ENCODE measurements at places on chromosomes 2 and 18.

GRCh38 chr18:36634573-36635216 lies 194.1 kb downstream of the TPGS2 start:
- H3K27me3 ChIP-seq: no peaks in the 10 kb centered on the region
- H3K4me1 ChIP-seq: no peaks in the 10 kb centered on the region
- H3K4me3 ChIP-seq: no peak overlapping the region
- no peak overlapping the region for H3K27ac ChIP-seq
- H3K36me3 ChIP-seq: no peaks in the 10 kb centered on the region

- no peaks in the 10 kb centered on the region for H3K4me1 ChIP-seq
- no peak overlapping the region for H3K27ac ChIP-seq
- no peak overlapping the region for H3K4me3 ChIP-seq
- H3K27me3 ChIP-seq: no peaks in the 10 kb centered on the region
Observed at GRCh38 chr2:241852981-241853631, 5.6 kb downstream of the PDCD1 start.

DNA sequence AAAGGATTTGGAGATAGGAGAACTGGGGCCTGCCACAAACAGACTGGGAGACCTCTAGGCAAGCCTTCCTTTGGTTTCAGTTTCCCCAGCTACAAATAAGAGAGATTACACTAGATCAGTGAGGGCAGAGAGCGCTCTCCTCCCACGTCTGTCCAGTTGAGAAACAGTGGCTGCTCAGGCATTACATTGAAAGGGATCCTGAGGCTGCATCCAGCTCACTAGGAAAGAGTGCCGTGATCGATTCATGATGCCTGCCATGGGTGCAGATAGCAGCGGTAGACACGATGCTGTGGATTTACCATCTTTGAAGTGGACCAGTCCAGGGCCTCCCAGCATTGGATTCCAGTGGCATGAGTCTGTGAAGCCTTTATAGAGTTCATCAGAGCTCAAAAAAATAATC lies 62.6 kb downstream of the EN1 start:
- no peaks in the 10 kb centered on the region for H3K36me3 ChIP-seq
- H3K27me3 ChIP-seq: no peaks in the 10 kb centered on the region
- no peak for DNase-seq
- H3K4me3 ChIP-seq: no peak overlapping the region
- no peak overlapping the region for H3K27ac ChIP-seq

DNA sequence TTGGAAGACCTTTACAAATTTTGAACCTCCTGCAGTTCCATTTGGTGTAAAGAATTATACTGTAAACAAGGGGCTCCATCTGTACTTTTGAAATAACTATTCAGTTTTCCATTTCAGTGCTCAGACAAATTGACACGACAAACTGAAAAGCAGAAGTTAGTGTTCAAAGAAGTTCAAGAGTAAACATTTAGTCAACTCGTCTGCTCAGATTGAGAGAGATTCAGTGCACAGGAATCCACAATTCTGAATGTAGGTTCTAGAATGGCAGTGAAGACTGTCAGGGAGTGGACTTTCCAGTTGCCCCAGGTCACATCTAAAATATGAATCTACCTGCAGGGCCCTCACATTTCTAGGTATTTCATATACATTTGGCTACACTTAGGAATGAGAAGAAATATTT lies 322.3 kb upstream of the TCF4 start:
- H3K4me1 ChIP-seq: no peaks in the 10 kb centered on the region
- no peak overlapping the region for H3K4me3 ChIP-seq
- no peaks in the 10 kb centered on the region for H3K27me3 ChIP-seq
- DNase-seq: no peak

- H3K4me3 ChIP-seq: no peak overlapping the region
- H3K4me1 ChIP-seq: no peaks in the 10 kb centered on the region
- no peak for DNase-seq
- no peaks in the 10 kb centered on the region for H3K27me3 ChIP-seq
- no peaks in the 10 kb centered on the region for H3K36me3 ChIP-seq
Observed at GRCh38 chr2:171909266-171909665, 13.0 kb upstream of the HAT1 start.

DNA sequence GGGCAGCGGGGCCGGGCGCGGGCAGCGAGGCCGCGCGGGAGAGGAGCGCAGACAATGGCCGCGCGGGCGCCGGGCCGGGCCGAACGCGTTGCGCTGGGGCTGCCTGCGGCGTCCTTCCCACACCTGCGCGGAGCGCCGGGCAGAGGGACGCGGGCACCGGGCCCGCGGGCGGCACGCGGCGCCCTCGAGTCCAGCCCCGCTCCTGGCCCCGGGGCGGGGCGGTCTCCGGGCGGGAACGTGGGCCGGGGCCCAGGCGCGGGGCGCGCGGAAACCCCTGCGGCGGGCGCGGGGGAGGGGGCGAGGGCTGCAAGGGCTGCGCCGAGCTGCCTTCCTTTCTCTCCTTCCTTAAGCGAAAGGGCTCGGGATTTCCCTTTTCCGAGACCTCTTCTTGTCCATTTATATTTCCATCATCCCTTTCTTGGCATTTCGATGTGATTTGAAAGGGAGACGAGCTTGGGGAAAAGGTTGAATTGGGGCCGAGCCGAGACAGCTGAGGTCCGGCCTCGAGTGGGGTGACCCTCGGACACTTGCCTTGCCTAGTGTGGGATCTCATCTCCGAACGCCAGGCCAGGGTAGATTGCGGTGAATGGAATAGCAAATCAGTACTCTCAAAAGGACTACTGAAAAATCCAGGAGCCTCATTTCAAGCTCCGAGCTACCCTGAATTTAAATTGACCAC lies 676 bp downstream of the KLHL23 start:
- H3K4me1 ChIP-seq: no peaks in the 10 kb centered on the region
- peak overlapping the region; percentile 82 for H3K4me3 ChIP-seq
- DNase-seq: peak; percentile 68
- no peaks in the 10 kb centered on the region for H3K27me3 ChIP-seq
- H3K36me3 ChIP-seq: no peaks in the 10 kb centered on the region

DNA sequence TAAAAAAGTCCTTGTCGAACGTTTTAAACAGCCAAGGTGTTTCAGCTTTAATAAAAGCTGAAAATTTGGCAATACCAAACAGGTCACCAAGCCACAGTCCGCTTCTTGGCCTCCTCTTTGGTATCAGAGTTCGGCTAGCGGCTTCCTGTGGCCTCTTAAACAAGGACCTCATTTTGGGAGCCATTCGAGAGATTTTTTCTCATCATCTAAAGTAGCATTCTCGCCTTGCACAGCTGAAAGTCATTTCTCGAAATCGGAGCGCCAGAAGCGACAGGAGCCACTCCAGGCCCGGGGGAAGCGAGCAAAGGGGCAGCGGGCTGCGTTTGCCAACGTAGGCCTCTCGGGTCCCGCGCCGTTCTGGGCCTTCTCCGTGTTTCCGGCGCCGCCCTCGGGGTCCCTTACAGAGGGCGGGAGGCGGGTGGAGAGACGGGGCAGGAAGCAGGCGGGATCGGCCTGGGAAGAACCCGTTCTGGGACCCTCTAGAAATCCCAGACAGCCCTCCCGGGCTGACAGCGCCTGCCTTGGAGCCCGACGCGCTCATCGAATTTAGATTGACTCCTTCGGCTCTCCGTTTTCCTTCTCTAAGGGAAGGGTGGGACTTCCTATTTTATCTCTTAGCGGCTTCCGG lies 522 bp upstream of the ZNF407 start:
- no peaks in the 10 kb centered on the region for H3K27me3 ChIP-seq
- H3K36me3 ChIP-seq: no peaks in the 10 kb centered on the region
- peak overlapping the region; percentile 96 for H3K27ac ChIP-seq

GRCh38 chr2:225122583-225123486 lies 80.6 kb upstream of the DOCK10 start:
- H3K4me3 ChIP-seq: no peak overlapping the region
- H3K27ac ChIP-seq: no peak overlapping the region
- H3K27me3 ChIP-seq: no peaks in the 10 kb centered on the region

GRCh38 chr2:16172324-16173175 lies 232.2 kb downstream of the MYCN start:
- no peaks in the 10 kb centered on the region for H3K36me3 ChIP-seq
- no peaks in the 10 kb centered on the region for H3K4me1 ChIP-seq
- DNase-seq: no peak
- no peak overlapping the region for H3K27ac ChIP-seq
- no peaks in the 10 kb centered on the region for H3K27me3 ChIP-seq
- H3K4me3 ChIP-seq: no peak overlapping the region

DNA sequence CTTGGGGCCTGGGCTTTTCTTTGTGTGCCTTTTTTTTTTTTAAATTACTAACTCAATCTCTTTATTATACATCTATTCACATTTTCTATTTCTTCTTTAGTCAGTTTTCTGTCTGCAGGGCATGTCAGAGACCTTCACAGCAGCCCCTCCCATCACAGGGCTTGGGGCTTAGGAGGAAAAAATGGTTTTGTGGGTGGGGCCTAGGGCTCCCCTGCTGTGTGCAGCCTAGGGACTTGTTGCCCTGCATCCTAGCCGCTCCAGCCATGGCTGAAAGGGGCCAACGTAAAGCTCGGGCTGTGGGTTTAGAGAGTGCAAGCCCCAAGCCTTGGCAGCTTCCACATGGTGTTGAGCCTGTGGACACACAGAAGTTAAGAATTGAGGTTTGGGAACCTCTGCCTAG lies 13.8 kb downstream of the ZSCAN30 start:
- H3K27me3 ChIP-seq: no peaks in the 10 kb centered on the region
- H3K36me3 ChIP-seq: no peaks in the 10 kb centered on the region
- H3K4me3 ChIP-seq: no peak overlapping the region
- no peak for DNase-seq
- peaks cover 4% of the 10 kb centered on the region for H3K4me1 ChIP-seq
- H3K27ac ChIP-seq: no peak overlapping the region

GRCh38 chr18:78892721-78893120 lies 86.9 kb upstream of the SALL3 start:
- DNase-seq: no peak
- H3K27me3 ChIP-seq: no peaks in the 10 kb centered on the region
- H3K4me3 ChIP-seq: no peak overlapping the region
- H3K36me3 ChIP-seq: no peaks in the 10 kb centered on the region
- no peaks in the 10 kb centered on the region for H3K4me1 ChIP-seq

DNA sequence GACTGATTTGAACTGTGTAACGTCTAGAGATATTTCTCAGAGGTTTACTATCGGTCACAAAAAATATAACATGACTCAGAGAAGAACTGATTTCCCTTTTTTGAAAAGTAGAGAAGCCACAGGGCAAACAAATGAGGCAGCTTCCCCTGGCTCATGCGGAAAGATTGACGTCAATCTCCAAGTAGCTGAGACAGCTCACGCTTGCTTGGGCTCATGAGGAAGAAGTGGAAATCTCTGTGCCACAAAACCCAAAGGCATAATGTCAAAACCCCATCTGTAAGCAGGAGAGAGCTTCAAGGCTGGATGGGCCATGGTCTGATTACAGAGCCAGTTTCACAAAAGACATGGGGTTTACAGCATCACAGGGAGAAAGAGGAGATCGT lies 188.1 kb downstream of the ARL4C start:
- no peaks in the 10 kb centered on the region for H3K4me1 ChIP-seq
- no peak overlapping the region for H3K4me3 ChIP-seq
- no peak for DNase-seq
- H3K36me3 ChIP-seq: no peaks in the 10 kb centered on the region

- no peaks in the 10 kb centered on the region for H3K27me3 ChIP-seq
- H3K27ac ChIP-seq: no peak overlapping the region
- no peak for DNase-seq
- H3K36me3 ChIP-seq: no peaks in the 10 kb centered on the region
- no peak overlapping the region for H3K4me3 ChIP-seq
Observed at GRCh38 chr2:45403036-45403435, 208.0 kb downstream of the SRBD1 start.

- H3K4me1 ChIP-seq: peaks cover 32% of the 10 kb centered on the region
- H3K27me3 ChIP-seq: no peaks in the 10 kb centered on the region
- H3K36me3 ChIP-seq: no peaks in the 10 kb centered on the region
Observed at GRCh38 chr2:152176113-152176714, 651 bp upstream of the STAM2 start.

DNA sequence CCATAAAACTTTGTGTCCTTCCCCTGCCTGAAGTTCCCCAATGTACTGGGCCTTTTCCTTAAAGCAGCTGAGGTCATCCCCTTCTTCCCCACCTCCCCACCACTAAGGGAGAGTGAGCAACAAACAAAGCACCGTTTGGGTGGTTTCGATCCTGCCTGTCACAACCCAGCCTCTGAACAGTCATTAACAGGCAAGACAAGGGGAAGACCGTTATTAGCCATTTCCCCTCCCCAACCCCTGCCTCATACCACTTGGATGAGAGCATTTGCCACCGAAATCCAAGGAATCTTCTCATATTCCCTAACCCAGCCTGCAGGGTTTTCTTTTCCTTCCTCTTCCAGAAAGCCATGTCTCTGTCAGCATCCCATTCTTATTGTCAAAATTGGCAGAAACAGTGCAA lies 65.6 kb downstream of the STRADB start:
- H3K4me1 ChIP-seq: no peaks in the 10 kb centered on the region
- no peak overlapping the region for H3K27ac ChIP-seq
- H3K36me3 ChIP-seq: no peaks in the 10 kb centered on the region

- H3K4me3 ChIP-seq: peak overlapping the region; percentile 35
- H3K4me1 ChIP-seq: no peaks in the 10 kb centered on the region
- H3K27me3 ChIP-seq: no peaks in the 10 kb centered on the region
- no peak overlapping the region for H3K27ac ChIP-seq
Observed at GRCh38 chr2:106065268-106065982, 128.7 kb downstream of the UXS1 start.

DNA sequence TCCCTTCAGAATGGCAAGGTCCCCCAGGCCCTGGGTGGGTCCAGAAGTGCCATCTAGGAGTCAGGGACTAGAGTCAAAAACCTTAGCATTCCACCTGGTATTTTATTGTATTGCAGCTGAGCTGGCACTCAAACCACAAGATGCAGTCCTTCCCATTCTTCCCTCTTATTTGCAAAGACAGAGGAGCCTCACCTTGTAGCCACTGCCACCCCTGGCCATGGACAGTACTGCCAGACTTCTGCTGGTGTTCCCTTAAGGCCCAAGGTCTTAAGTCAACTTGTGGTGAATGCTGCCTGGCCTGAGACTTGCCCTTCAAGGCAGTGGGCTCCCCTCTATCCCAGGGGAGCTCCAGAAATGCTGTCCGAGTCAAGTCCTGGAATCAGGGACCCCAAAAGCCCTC lies 6.9 kb downstream of the UGT1A10 start:
- H3K4me1 ChIP-seq: no peaks in the 10 kb centered on the region
- no peaks in the 10 kb centered on the region for H3K27me3 ChIP-seq
- no peaks in the 10 kb centered on the region for H3K36me3 ChIP-seq

GRCh38 chr2:23622466-23622865 lies 237.5 kb downstream of the KLHL29 start:
- no peaks in the 10 kb centered on the region for H3K36me3 ChIP-seq
- H3K4me1 ChIP-seq: no peaks in the 10 kb centered on the region
- no peak overlapping the region for H3K4me3 ChIP-seq
- H3K27me3 ChIP-seq: no peaks in the 10 kb centered on the region

DNA sequence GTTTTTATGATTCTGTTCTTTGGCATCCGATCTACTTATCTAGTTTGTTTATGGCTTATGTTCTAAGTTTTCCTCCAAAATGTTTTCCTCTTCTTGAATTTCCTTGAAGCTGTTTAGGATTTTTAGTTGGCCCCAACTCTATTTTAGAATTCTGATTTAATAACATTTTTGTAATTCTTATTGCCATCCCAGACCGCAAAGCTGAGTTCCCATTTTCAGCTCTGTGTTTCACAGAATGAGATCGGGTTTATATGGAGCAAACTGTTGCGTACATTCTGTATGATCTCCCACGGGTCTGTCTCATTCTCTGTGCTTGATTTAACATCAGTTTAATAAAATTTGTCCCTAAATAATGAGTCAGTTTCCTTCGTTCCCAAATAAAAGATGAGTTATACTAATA lies 59.3 kb downstream of the DPP4 start:
- H3K4me3 ChIP-seq: no peak overlapping the region
- no peaks in the 10 kb centered on the region for H3K36me3 ChIP-seq
- H3K4me1 ChIP-seq: no peaks in the 10 kb centered on the region

All from pancreas (tissue), 10 donors.